Stimulated activated CD4-positive, alpha-beta T cell treated with anti-CD3 and anti-CD28 coated beads, Interleukin-1b, Interleukin-23, amount 100 ng/mL, for 24 hours (primary cell): ENCODE measurements at places on chromosomes 4 and X.

- DNase-seq = no peak
Measured at GRCh38 chrX:110759785-110760184, 35.8 kb downstream of the CHRDL1 start.

GRCh38 chr4:53686521-53686920, 95.2 kb upstream of the LNX1 start:
- no peak for DNase-seq

DNA sequence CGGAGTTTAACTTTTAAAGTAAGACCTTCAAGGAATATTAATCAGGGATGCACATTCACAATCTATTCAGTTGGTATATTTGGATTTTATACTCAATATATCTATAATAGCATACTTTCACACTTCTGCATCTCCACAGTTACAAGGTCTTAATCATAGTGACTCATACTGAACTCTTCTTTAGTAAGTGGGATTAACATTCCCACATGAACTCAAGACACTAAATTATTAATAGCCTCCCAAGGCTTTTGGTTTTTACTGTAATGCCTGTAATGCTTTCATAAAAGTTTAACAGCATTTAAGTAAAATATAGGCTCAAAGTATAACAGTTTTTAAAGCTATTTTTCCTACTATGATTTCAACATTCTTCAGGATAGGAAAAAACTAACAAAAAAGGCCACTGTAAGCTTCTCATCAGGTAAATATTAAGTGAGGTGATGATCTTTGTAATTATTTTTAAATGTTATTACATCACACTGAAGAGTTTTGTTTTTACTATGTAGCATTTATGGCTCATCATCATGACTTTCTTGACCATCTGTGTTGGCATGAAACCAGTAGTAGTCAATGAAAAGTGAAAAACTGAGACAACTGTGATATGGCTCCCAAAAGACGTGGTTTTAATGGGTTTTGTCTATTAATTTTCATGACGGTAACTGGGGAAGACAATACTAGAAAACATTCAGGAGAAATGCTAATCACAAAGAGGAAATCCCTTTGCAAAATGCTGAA, 91.5 kb upstream of the GALNT7 start:
- no peak for DNase-seq

GRCh38 chr4:47651231-47651630, 166.2 kb downstream of the ATP10D start:
- no peak for DNase-seq

GRCh38 chr4:150462743-150463142, 119.2 kb upstream of the MAB21L2 start:
- DNase-seq = no peak

- no peak for DNase-seq
Measured at GRCh38 chr4:37758226-37758625, 68.3 kb upstream of the PGM2 start.

DNA sequence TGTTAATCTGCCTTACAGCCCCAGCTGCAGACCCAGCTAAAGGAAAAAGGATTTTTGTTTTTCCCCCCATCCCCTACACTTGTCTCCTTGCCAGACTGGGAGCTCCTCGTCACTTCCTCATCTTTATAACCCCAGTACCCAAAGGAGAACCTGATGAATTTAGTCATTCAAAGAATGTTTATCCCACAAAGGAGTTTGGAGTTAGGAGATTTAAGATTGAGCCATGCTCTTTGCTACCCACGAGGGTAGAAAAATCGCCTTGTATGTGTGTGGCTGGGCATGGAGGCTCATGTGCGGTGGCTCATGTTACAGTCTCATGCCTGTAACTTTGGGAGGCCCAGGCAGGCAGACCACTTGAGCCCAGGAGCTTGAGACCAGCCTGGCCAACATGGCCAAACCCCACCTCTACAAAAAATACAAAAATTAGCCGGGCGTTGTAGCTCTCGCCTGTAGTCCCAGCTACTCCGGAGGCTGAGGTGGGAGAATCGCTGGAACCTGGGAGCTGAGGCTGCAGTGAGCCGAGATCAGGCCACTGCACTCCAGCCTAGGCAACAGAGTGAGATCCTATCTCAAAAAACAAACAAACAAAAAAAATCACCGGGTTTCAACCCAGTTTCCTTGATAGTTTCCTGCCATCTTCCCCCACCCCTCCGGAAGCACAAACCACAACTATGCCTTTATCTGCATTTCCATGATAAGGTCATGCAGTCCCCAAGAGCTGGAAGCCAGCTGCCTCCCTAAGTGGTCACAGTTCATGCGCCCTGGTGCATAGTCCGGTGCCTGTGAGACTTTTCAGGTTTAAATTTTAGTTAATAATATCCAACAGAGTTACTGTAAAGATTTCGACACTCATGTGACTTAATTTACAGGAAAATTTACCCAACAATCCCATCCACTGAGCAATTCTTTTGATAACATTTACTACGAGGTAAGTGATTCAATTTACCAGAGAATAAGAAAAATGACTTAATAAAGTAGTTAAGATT, 1.5 kb downstream of the CFAP97 start:
- DNase-seq = no peak

DNA sequence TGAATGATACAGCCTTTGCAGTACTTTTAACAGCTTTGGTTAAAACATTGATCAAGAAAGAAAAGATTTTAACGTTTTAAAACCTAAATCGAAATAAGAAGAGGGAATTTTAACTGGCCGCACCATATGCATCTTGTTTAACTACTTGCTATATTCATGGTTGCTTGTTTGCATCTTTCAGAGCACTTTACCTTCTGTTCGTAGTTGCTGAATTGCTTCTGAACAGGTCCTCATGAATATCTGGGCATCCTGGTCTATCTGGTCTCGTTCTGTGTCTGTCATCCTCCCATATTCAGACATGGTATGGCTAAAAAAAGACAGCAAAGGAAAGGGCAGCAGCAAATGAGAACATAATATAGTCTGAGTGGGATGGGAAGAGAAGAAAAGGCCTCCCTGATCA, 72.3 kb downstream of the NSG1 start:
- no peak for DNase-seq

GRCh38 chr4:177737387-177737940, 295.2 kb upstream of the AGA start:
- no peak for DNase-seq

DNA sequence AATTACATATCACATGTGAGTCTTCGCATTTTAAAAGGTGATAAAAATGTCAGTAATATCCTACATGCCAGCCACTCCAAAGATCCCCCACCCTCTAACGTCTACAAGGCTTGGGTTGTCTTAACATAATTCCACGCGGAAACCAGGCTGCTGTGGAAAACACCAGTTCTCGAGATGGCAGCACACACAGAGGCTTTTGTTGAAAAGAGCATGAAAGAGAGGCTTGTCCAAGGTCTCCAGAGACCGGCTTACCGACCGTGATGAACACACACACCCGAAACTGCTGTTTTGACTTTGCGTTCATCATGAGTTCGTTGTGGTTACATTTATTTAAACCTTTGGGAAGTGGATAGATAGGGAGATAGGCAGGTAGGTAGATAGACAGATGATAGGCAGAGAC, 87.9 kb downstream of the CRLF2 start:
- no peak for DNase-seq

DNA sequence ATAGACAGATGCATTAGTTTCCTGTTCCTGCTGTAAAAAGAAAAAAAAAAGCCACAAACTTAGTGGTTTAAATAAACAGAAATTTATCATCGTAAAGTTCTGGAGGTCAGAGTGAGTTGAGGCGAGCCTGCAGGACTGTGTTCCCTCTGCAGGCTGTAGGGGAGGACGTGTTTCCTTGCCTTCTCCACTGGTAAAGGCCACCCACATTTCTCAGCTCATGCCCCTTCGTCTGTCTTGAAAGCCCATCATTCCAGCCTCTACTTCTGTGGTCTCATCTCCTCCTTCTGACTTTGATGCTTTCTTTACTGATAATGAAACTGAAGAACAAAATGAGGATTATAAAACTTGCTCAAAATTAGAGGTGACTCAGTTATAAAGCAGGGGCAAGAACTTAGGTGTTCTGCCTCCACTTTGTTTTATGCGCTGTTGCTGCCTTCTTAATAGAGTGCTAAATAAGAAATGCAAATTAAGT, 143.0 kb downstream of the STIM2 start:
- DNase-seq = peak; percentile 25

- no peak for DNase-seq
Measured at GRCh38 chr4:107599841-107600240, 120.2 kb downstream of the PAPSS1 start.

DNA sequence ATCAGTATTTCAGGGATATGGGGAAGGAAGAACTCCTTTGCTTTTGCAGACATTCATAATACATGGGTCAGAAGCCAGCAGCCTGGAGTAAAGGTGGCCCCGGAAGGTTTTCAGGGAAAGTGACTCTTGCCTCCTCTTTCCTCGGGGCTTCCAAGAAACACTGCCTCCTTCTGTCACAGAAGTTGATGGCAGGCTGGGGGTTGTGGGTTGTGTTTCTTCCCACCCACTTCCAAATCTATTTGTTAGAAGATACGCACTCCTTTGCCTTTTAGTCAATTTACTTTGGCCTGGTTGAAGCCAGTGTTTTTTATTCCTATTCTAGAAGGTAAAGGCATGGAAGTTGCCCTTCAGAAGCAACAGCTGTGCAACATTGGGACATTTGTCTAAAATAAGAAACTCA, 19.7 kb downstream of the KIT start:
- no peak for DNase-seq

GRCh38 chr4:48960988-48961635, 25.0 kb upstream of the CWH43 start:
- no peak for DNase-seq
